ENCODE measurements at places on chromosomes 1 and 21.

- no peak for DNase-seq
Observed at GRCh38 chr1:27136236-27136551, 18.7 kb downstream of the SLC9A1 start.

DNA sequence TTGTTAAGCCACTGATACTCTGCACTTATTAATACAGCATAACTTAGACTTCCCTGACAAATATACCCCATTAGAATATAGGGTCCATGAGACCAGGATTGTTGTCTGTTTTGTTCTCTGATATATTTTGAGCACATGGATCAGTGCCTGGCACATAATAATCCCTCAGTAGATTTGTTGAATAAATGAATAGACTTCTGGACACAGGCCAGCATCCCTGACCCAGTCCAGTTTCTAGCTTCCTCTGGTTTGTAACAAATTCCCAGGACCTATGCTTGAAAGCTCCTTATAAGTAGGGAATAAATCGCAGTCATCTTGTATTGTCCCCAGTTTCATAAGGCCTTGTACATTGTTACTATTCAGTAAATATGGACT, 58.2 kb upstream of the GADD45A start:
- DNase-seq = no peak

GRCh38 chr1:58548371-58548770, 1.8 kb upstream of the OMA1 start:
- DNase-seq = no peak

GRCh38 chr1:200433586-200433985, 23.8 kb upstream of the ZNF281 start:
- no peak for DNase-seq

DNA sequence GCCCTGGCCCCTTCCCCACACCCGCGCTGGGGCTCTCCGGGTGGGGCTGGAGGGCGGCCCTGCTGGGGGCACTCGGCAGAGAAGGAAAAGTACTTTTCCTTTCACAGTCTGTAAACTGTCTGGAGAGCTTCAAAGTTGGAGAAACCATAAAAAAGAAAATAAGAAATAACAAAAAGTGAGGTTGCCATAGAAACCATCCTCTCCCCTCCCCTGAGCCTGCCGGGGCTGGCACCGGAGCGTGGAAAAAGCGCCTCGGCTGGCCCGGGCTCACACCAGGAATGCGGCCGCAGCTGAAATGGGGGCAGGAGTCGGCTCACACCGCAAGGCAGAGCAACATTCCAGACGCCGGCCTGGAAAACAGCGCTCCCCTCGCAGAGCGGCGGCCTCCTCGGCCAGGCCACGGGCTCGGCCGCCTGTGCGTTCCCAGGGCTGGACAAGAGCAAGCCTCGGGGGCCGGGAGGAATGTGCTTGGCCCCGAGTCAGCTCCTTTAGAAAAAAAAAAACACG, 69.2 kb downstream of the MORN1 start:
- DNase-seq = peak; percentile 81

GRCh38 chr1:11728126-11728806, 7.7 kb upstream of the AGTRAP start:
- DNase-seq = no peak

- DNase-seq = peak; percentile 98
Observed at GRCh38 chr1:60886793-60887331, 195.5 kb upstream of the NFIA start.

GRCh38 chr1:18752409-18752808, 107.1 kb downstream of the TAS1R2 start:
- no peak for DNase-seq

DNA sequence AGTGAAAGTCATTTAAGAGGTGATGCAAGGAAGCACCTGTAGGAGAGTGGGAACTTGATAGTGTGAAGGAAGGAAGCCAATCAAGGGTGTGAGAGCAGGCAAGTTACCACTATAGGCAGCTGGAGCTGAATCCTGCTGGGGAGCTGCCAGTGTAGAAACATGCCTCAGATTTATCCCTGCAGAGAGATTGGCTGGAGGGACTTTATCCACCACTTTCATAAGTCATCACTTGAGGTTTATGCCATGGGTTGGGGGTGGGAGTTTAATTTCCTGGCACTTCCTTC, 443.6 kb downstream of the PLPP3 start:
- no peak for DNase-seq

Data from mesendoderm (in vitro differentiated cells).